ENCODE measurements at places on chromosomes 4 and X.
A peak's percentile ranks its signal among the peaks of the same experiment; 100 is the strongest.

DNA sequence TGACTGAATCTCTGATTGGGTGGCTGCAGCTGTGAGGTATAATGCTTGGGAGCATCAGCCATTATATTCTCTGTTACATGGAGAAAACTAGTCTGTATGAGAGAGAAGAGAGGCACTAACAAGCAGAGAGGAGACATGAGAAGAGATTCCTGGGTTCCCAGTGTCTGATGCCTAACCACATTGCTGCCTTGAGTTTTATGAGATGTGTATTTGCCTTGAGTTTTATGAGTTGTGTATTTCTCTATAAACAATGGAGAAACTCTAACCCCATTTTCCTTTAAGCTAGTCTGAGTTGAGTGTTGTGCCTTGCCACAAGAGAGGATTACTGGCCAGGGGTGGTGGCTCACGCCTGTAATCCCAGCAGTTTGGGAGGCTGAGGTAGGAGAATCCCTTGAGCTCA is 208.1 kb downstream of the BCOR start:
- no peak for DNase-seq

DNA sequence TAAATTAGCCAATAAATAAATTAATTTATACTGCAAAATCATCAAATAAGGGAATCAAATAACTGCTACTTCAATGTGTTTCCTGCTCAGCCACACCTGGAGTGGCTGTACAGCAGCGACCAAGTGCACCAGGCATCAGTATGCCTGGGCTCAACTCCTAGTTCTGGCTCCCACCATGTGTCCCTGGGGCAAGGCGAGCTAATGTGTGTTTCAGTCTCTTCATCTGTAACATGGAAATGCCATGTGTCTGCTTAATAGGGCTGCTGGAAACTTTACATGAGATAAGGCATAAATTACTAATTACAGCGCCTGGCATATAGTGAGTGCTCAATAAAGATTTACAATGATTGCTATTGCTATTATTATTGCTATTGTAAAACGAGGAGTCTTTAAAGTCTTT is 109.1 kb upstream of the PDLIM3 start:
- DNase-seq = no peak

- no peak for DNase-seq
Observed at GRCh38 chr4:182212211-182212761, 30.9 kb upstream of the TENM3 start.

- DNase-seq = no peak
Observed at GRCh38 chr4:7621252-7622035, 186.7 kb upstream of the PSAPL1 start.

DNA sequence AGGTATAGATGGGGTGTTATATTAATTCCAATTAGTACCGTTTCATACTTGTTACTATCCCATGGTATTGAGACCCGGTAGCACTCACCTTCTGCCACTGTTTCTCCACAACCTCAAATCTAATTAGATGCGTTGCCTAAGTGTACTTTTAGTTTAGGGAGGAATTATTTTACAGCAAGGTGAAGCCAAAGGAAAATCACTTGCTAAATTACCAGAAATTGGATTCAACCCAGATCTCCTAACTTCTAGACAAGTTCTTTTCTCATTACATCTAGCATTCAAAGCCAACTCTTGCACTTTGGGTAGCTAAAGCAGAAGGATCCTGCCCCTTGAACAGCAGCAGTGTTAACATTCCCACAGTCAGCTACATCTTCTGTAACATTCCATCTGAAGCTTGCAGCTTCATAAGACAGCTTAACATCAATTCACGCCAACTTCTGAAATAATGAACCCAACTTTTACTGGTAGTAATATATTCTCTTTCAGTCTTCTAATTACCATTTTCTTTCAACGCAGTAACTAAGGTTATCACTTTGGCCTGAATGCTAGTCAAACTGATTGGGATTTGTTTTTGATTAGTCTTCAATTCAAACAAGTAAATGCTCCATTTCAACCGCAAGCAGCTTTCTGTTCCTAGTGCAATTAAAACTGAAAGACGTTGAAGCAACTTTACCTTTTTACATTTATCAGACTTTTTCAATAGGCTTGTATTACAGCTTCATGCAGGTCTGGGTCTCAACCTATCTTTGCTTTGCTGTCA is 934 bp upstream of the SEC31A start:
- DNase-seq = no peak

DNA sequence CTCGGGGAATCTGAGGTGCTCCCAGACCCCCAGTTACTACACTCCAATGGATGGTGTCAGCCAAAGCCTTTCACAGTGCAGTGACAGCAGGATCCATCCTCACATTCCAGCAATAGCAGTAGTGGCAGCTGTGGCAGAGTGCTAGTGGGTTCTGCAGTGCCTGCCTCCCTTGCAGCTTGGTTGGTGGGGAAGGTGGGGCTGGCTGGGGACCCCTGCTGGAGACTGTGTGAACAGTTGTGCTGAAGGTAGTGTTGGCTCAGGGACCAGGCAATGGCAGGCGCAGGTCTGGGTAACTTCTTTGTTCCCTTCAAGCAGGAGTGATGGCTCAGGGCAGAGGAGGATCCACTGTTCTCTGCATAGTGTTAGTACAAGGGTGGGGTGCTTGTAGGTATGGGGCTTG is 343.7 kb upstream of the TRAM1L1 start:
- DNase-seq = no peak

GRCh38 chr4:94256144-94256783 is 48.6 kb downstream of the SMARCAD1 start:
- DNase-seq = no peak

GRCh38 chrX:86887341-86887740 is 630.3 kb upstream of the KLHL4 start:
- no peak for DNase-seq

DNA sequence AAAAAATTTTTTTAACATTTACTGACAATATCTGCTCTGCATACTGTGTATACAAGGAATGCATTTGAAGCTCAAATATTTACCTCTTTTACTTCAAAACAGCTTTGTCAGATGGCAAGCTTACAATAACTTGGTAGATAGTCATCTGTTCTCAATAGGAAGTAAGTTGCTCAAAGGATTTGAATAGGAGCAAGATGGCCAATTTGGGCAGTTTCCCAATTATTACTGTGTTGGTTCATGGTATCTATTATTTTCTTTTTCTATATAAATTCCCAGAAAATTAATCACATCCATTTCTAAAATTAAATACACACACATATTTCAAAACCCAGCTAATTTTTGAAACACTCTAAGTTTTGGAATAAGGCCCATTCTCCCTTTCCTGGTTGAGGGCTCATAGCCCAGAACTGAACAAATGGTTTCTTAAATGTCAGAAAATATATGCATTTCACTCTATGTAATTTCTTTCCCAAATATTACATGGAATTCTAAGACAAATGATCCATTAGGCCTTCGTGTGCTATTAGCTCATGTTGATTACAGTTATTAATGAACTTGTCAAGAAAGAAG is 60.2 kb upstream of the BLTP1 start:
- DNase-seq = no peak

GRCh38 chrX:23332888-23333821 is 1.5 kb upstream of the PTCHD1 start:
- no peak for DNase-seq

GRCh38 chr4:38455092-38455862 is 208.7 kb upstream of the KLF3 start:
- no peak for DNase-seq

DNA sequence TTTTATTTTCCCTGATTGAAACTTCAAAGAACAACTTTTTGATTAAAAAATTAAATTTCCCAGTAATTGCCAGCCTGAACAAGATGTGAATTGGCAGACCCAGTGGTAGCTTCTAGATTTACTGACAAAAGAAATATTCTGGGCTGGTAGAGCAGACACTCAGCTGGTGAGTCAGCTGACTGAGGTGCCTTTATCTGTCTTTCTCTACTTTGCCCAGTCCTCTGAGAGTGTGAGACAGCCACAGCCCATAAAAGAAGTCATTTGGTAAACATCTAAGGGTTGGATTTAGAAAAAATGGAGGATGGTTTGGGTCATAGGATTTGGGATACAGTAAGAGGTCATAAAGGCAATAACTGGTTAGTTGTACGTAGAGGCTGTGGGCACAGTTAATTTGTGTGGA is 54.5 kb downstream of the CCSER1 start:
- no peak for DNase-seq

DNA sequence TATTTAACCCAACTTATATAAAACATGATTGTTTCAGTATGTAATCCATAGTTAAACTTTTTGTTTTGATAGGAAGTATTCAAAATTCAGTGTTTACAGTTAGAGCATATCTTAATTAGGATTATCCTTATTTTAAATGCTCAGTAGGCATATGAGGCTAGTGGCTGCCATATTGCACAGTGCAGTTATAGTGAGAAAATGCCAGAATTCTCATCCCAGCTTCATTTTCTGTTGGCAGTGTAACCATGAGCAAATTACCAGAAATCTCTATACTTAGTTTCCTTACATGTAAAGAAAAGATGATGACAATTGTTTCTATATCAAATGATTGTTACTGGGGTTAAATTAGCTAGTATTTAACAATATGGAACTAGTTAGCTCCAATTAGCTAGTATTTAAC is 265.8 kb downstream of the ARAP2 start:
- no peak for DNase-seq

GRCh38 chrX:106331606-106332005 is 163.5 kb downstream of the PWWP3B start:
- no peak for DNase-seq

DNA sequence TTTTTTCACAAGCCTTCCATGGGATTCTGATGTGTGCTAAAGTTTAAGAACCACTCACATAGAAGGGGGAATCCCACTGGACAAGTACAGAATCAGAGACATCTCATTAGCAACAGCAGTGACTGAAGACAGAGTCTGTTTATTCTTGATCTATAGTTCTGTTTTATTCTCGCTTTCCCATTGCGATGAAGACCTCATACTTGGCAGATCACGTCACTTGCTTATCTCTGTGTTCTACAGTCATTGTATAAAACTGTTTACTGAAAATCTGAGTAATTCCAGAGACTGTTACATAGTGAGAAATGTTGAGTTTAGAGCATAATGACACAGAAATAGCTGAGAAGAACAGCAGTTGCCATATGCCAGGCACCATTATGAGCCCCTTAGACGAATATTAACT is 185.5 kb downstream of the PTTG2 start:
- DNase-seq = no peak

- DNase-seq = no peak
Observed at GRCh38 chrX:49934148-49934547, 11.8 kb downstream of the CLCN5 start.

DNA sequence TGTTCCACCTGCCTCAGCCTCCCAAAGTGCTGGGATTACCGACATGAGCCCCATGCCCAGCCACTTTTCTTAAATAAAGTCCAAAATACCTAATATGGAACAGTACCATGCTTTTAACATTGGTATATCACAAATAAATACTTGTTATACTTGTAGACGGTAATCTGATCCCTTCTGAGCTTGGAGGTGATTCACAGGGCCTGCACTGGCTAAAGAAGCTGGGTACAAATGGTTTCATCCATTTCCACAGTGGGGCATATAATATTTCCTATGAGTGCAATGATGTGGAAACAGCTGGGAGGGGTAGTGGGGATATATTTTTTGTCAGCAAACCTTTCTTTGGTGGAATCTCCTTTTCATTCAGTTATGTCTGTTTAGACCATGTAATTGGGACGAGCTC is 35.8 kb downstream of the PLK4 start:
- no peak for DNase-seq

GRCh38 chr4:81606801-81607501 is 135.2 kb upstream of the RASGEF1B start:
- DNase-seq = no peak

- DNase-seq = no peak
Observed at GRCh38 chr4:153645183-153645582, 38.9 kb upstream of the TLR2 start.

- DNase-seq = no peak
Observed at GRCh38 chrX:109934434-109934833, 68.5 kb upstream of the TMEM164 start.

DNA sequence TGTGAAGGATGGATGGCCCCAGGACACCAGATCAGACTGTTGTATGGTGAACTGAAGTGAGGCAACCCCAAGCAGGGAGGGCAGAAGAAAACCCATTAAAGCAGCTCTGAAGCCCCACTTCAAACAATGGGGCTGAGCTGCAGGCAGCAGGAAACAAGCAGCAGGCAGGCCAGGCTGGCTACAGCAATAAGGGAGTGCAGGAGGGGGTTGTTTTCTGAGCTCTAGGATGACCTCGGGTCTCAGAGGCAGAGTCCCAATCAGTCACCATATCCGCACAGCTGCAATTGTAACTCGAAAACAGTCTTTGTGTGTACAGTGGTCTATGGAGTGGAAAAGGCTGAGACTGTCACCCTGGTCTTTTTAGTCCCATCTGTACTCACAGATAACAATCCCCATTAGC is 90.4 kb downstream of the COL4A6 start:
- DNase-seq = no peak

DNA sequence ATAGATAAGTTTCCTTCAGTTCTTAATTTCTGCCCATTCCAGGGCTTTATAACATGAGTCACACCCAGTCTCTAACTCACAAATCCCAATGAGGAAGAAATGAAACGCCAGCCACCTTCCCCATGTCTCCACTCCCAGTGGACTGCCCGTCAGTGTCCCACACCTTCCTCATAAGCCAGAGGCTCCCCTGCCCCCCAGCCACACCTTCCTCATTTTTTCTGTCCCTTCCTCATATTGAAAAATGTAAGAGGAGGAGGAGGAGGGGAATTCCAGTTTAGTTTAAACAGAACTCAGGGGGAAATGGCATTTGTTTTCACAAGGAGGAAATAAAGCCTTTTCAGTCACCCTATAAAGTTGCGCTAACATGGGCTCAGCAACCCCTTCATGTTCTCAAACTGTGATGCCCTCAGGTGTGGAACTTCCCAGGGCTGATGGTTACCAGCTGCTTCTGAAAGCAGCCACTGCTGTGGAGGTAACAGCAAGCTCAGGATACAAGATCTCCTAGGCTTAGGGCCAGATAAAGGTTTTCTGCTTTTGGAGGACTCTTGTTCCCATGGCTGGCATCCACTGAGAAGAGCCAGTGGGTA is 97.8 kb downstream of the PARM1 start:
- DNase-seq = no peak

- DNase-seq = peak; percentile 28
Observed at GRCh38 chr4:24476282-24476681, 108.1 kb downstream of the DHX15 start.

DNA sequence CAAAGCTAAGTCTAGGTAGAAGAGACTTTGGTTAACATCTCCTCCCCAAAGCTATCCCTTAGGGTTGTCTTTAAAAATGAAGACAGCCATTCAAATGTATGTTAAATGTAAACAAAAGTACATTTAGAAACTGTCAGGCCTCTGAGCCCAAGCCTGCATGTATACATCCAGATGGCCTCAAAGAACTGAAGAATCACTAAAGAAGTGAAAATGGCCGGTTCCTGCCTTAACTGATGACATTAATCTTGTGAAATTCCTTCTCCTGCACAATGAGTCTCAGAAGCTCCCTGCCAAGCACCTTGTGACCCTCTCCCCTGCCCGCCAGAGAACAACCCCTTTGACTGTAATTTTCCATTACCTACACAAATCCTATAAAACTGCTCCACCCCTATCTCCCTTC is 377.9 kb downstream of the FAM133A start:
- DNase-seq = no peak

GRCh38 chr4:176708771-176709311 is 83.9 kb downstream of the VEGFC start:
- no peak for DNase-seq
